ENCODE measurements at places on chromosomes 12 and 14. TPM values are rescaled to one million over a fixed set of nuclear protein-coding genes. Genes with fewer than 3 reads are reported as not detected.

Gene MYF5
- not detected for total RNA-seq

Gene CCDC177
- total RNA-seq: not detected

Gene HOXC12
- total RNA-seq: not detected

Gene KRT7
- 655 TPM for total RNA-seq

Measured in nasal cavity respiratory epithelium epithelial cell of viscerocranial mucosa (primary cell).